ENCODE measurements at places on chromosomes 3 and 15.

DNA sequence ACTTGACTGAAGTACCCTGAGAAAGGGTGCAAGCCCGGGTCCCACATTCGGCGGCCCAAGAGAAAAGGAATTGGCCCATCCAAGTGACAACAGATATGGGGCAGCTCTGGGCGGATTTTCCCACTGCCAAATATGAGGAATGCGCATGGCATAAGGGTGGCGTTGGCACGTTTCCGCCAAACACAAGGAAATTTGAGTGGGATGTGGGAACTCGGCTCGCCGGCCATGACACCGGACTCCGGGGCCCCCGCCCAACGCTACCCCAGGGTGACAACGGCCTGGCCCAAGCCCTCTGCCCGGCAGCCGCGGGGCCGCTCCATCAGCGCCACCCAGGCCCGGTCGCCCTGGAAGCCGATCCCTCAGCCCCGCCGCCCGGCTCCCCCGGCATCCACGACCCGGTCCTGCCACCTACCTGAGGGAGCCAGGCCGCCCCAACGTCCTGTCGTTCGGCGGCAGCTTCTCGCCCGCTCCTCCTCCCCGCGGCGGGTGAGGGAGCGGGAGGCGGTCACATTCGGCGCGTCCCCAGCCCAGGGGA, 449 bp downstream of the RAF1 start:
- no peak for DNase-seq

DNA sequence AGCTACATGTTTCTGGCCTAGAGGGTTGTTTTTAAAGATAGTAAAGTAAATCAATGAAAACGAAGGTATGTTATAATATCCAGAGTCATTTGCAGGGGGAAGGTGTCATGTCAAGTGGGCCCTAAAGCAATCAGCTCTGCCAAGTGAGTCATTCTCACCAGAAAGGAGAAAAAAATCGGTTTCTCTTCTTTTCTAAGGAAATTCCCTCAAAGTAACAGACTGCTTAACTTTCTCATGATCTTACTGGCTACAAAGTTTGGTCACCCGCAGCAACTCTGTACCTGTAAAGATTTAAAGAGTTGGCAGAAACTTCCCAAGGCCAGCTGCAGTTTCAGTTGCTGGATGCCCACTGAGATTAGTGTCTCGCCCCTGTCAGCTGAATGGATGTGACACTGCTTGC, 5.5 kb upstream of the FSIP1 start:
- no peak for DNase-seq

DNA sequence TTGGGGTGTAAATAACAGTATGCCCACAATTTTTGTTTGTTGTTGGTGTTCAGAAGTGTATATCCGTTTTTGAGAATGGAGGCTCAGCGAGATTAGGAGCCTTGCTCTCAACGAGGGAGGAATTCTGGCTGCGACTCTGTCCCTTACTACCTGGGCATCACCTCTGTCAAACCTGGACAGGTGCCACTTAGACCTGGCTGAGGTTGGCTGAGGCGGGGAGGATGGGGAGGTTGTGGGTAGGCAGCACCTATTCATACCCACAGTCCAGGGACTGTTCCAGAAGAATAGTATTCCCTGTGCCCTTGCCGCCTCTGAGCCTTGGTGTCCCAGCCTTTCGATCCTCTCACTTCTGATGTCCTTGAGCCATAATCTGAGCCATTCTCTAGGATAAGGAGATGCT, 99.9 kb downstream of the LINGO1 start:
- no peak for DNase-seq

DNA sequence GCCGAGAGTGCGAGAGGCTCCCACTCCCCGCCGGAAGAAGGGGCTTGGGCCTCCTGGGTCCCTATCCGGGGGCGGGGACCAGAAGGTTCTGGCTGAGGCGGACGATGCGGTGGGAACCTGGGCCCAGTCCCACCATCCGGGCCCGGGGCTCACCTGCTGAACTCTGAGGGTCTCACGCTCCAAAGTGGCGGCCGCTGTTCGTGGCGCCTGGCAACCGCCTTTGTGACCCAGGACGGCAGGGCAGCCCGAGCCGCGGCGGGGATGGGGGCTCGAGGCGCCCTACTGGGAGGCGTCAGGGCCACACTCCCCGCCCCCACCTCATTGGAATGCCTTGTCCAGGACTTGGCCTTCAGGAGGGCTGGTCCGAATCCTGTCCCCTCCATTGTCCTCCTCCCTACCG, at the start of gene FANCD2OS:
Gene FANCD2OS (minus strand): TSS at position 165 of the 400 bp plus-strand sequence. CDS start 3,481 bp downstream, outside the sequence.
- DNase-seq = no peak

DNA sequence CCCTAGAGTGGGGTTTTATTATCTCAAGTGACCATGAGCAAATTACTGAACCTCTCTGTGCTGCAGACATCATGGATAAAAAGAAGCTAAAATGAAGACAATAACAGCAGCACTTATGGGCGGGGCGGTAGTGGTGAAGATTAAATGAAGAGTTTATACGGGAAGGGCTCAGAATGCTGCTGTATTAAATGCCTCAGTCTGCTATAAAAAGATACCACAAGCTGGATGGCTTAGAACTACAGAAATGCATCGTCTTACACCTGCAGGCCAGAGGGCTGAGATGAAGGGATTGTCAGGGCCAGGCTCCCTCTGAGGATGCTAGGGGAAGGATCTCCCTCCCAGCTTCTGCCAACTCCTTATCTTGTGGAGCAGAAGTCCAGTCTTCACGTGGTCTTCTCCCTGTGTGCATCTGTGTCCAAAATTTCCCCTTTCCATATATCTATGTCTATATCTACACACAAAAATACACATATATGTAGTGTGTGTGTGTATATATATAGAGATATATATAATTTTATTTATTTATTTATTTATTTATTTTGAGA, 2.9 kb downstream of the ALG1L2 start:
- DNase-seq = no peak

GRCh38 chr3:139491966-139492365, 15.7 kb upstream of the RBP2 start:
- no peak for DNase-seq

- DNase-seq = no peak
Observed at GRCh38 chr3:70149714-70150400, 150.3 kb downstream of the SAMMSON start.

GRCh38 chr3:197083486-197083885, 53.9 kb upstream of the MELTF start:
- DNase-seq = no peak

DNA sequence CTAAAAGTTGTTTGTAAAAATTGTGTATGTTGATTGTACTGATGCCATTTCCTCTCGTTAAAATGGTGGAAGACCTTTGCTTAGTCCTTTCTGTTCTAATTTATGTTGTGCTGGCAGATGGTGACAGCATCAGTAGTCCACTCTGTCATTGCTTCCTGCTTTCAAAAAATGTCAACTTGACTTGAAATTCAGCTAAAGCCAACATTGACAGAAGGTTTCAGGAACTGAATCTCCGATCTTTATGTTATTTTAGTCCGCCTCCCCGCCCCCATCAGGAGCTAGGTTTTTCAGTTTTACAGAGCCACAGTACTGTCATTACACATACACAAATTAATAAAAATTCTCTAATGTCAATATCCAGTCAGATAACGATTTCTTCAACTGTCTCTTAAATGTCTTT, 1.5 kb downstream of the CEP63 start:
- no peak for DNase-seq

DNA sequence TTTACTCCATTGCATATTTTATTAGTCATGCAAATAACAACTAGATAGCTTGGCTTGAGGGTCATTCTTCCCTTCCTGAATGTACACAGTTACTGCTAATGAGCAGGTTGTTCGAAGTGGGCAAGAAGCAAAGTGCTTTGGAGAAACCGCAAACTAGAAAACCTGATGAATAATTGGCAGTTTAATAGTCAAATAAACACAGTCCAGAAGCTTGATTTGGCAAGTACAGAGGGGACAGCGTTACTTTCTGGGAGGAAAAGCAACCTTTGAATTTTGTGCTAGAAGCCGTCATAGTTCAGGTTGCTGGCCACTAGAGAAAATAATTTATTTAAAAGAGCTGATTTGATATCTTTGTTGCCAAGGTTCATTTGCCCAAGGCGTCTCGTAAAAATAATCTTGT, 94.9 kb downstream of the MFSD1 start:
- DNase-seq = no peak

GRCh38 chr3:129240436-129240835, 9.0 kb upstream of the COPG1 start:
- no peak for DNase-seq

GRCh38 chr3:32822609-32823498, 5.1 kb downstream of the TRIM71 start:
- no peak for DNase-seq

DNA sequence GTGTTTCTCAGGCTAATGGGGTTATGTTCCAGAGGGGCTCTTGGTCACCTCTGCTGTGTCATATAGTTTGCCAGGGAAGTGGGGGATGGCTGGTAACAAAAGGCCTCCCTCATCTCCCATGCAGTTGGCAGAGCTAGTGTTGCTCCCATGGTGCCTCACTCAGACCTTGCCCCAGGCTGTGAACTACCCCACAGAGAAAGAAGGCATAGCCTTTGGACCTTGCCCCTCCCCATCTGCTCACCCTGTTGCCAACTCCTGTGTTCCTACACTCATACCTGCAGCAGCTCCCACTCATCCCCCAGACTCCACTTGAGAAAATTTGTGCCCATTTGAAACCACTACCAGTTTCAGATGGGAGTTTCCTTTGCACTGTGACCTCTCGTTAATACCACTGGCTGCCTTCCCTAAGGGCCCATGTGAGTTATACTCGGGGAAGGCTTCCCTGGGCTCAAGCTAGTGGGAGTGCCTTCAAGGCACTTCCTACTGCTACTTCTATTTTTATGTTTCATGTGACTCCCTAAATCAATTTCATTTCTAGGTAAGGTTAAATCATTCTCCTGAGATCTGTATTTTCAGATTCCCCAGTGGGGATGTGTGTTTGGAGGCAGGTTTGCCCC, 25.3 kb upstream of the COPB2 start:
- DNase-seq = no peak

DNA sequence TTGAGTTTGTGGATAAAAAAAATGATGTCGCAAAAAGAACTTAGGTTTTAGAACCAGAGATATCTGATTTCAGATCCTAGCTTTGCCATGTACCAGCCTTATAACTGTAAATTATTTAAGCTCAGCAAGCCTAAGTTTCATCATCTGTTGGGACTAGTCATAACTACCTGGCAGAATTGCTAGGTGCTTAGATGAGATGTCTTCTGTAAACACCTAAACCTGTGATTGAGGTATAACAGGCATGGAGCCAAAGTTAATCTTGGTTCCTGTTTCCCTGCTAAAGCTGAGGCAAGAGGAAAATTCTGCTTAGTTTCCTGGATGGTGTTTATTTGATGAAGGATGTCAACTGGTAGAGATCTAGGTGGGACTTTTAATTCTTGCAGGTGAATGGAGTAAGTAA, 331.3 kb upstream of the RBMS3 start:
- DNase-seq = no peak

DNA sequence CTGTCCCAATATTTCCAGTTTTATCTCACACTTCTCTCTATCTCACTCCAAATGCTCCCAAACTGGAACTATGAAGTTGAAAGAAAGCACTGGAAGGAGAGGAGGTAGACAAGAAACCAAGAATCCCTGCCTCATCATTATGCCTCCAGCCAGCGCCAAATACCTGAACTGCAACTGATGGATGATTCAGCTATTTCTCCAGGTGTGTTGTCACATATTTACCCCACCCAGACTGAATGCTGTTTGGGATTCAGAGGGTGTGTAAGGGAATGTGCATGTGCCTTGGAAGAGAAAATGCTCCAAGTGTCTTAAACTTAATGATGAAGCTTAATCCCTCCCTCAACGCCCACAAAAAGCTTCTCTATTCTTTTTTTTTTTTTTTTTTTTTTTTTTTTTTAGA, 269.5 kb upstream of the ATP11B start:
- DNase-seq = no peak

DNA sequence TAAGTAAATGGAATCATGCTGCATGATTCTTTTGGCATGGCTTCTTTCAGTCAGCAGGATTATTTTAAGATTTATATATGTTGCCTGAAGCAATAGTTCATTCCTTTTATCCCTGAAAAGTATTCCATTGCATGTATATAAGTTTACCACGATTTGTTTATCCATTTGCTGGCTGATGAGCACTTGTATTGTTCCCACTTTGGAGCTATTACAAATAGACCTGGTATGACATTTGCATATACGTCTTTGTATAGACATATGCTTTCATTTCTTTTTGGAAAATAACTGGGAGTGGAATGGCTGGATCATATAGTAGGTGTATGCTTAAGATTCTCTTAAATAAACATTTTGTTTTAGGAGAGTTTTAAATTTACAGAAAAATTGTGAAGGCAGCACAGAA, 79.3 kb upstream of the CBLB start:
- DNase-seq = no peak

- no peak for DNase-seq
Observed at GRCh38 chr15:98160236-98160635, 199.7 kb downstream of the ARRDC4 start.

GRCh38 chr3:131082871-131083863, 56.5 kb downstream of the NEK11 start:
- no peak for DNase-seq

GRCh38 chr3:184781801-184782200, 30.2 kb upstream of the VPS8 start:
- DNase-seq = no peak

DNA sequence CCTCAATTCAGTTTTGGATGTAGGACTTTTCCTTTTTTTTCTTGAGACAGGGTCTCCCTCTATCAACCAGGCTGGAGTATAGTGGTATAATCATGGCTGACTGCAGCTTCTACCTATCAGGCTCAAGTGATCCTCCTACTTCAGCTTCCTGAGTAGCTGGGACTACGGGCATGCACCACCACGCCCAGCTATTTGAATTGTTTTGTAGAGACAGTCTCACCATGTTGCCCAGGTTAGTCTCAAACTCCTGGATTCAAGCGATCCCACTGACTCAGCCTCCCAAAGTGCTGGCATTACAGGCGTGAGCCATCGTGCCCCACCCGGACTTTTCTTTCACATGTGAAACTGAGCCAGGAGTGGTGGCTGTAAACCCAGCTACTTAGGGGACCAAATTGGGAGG, 3.5 kb downstream of the RNU5B-1 start:
- DNase-seq = no peak

DNA sequence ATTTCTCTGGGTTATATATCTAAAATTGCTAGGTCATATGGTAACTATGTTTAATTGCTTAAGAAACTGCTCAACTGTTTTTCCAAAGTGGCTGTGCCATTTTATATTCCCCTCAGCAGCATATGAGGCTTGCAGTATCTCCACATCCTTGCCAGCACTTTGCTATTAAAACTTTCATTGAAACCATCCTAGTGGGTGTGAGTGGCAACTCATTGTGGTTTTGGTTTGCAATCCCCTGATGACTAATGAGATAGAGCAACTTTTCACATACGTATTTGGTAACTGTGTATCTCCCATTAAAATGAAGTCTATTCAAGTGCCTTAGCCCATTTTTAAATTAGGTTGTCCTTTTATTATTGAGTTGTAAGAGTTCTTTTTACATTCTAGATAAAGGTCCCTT, 17.3 kb downstream of the KPNA1 start:
- DNase-seq = no peak

GRCh38 chr3:113287803-113288648, 76.7 kb downstream of the BOC start:
- no peak for DNase-seq

DNA sequence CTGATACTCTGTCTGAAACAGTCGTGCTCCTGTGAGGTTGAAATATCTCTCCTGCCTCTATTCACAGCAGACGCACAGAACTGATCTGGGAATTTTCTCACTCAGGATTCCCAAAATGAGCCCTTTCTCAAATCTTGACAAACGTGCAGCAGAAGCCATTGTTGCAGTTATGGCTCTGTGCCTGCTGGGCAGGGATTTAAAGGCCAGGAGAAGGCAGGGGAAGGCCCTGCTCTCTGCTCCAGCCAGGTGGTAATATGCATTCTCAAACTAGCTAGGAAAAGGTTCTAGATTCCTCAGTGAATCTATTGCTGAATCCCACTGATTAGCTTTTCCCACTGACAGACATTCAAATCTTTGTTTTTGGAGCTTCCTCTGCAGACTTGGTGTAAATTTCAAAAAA, 2.2 kb downstream of the MINAR1 start:
- DNase-seq = no peak

Measured in activated CD8-positive, alpha-beta memory T cell treated with anti-CD3 and anti-CD28 coated beads for 1 hour (primary cell).